Forelimb muscle (tissue), 1 donor: ENCODE measurements at places on chromosomes 7 and 10. TPM values are rescaled to one million over a fixed set of nuclear protein-coding genes. Genes with fewer than 3 reads are reported as not detected.

Gene SLC26A3
- not detected for polyA plus RNA-seq

Gene DKK1
- 0.53 TPM for polyA plus RNA-seq

- no peak for DNase-seq
These were observed 67.0 kb downstream of the IMMP2L start for GRCh38 chr7:111495173-111495810.

- no peak for DNase-seq
These were observed 207.2 kb downstream of the ZNF365 start for GRCh38 chr10:62581351-62581750.

GRCh38 chr10:44297963-44298362 is 86.9 kb downstream of the CXCL12 start:
- DNase-seq = no peak

DNA sequence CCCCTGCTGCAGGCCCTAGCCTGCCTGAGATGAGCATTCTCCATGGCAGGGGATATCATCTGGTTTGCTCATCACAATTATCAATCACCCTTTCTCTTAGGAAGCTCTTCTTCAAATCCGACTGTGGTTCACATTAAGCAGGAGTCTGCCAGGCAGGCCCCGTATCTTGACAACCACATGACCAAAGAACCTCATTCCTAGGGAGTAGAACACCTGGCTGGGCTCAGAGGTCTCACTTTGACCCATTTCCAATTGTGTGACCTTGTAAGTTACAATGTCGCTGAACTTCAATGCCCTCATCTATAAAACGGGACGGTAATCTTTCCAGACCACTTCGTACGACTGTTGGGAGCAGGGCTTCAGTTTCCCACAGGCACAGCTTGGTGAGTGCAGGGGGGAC is 156.4 kb upstream of the PCBD1 start:
- DNase-seq = no peak

- DNase-seq = no peak
These were observed 79.9 kb downstream of the ZRANB1 start for GRCh38 chr10:125021686-125022344.

DNA sequence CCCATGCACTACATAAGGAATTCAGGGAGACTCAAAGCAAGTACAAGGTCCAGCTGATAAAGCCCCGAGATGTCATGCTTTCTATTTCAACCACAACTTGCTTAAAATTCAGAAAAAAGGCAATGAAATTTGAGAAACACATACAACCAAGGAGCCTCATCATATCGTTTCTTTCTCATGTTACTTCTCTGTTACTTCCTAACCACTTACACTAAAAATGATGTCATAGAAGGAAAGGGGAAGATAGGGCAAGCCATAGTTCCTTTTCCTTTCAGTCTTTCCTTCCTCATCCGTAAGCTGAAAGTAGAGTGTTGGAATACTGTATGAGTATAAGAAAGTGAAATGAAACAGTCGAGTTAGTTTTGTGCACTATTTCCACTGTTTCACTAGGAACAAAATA is 27.9 kb upstream of the CDK14 start:
- DNase-seq = no peak

Gene CPED1
- 8.4 TPM for polyA plus RNA-seq

GRCh38 chr7:19405541-19405940 is 260.3 kb upstream of the FERD3L start:
- DNase-seq = no peak

Gene PCGF6
- 8.5 TPM for polyA plus RNA-seq

- DNase-seq = no peak
These were observed 125.2 kb downstream of the GNAT3 start for GRCh38 chr7:80386686-80387085.

DNA sequence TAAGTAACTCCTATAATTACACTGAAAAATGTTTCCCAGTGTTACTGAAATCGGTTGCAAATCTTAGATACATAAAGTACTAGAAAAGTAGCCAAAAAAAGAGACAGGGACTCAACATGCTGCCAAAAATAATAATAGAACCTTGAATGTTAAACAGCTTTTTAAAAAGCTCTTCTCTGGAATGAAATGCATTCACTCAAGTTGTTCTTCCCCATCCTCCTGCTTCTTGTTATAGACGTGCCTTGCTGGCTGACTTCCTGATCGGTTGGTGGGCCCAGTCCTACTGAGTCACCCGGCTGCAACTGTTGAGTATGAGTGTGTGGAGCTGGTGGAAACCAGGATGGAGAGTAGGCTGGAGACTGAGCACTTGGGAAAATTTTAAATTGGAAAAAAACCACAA is 30.6 kb upstream of the RAPGEF5 start:
- no peak for DNase-seq

- DNase-seq = no peak
These were observed 68.6 kb downstream of the MMRN2 start for GRCh38 chr10:86888585-86889381.

Gene RINT1
- 21.3 TPM for polyA plus RNA-seq

DNA sequence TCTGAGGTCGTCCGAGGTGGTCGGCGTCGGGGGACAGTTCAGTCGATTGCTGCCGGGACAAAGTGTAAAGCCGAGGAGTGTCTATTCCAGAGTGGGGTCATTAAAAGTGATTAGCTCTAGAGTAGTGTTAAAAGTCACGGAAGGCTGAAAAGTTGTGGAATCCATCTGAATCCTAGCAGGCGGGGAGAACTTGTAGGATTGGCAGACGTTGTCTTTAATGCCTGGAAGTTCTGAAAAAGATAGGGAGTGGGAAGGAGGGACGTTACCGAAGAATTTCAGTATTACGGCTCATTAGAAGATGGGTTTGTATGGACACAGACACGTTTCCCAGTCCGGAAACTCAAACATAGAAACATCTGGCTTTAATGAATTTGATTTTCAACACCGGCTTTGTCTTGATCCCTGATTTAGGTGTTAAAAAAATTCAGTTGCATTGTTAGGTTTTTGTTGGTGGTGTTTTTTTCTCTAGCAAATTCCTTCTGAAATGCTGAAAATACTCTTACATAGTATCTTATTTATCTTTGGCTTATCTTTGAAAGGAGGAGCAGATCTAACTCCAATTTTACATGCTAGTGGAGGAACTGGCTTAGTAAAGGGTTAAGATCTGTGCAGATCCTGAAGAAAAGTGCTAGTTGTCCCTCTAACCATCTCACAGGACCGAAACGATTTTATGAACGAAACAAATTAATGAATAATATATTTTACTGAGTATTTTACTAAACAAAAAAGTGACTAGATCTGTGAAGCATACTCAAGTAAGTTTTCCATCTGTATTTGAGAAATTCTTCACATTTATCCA is 900 bp downstream of the MKLN1 start:
- DNase-seq = no peak

- no peak for DNase-seq
These were observed 6.0 kb upstream of the NPVF start for GRCh38 chr7:25234336-25234735.
